ENCODE measurements at places on chromosomes 5 and 9.

- DNase-seq = no peak
These were observed at the start of gene SIT1 for GRCh38 chr9:35650341-35651158. TSS of gene SIT1 (minus strand) at chr9:35650931. CDS start at chr9:35650853, 78 bp downstream.

GRCh38 chr9:109150925-109151545 lies 16.0 kb downstream of the FRRS1L start:
- DNase-seq = no peak

DNA sequence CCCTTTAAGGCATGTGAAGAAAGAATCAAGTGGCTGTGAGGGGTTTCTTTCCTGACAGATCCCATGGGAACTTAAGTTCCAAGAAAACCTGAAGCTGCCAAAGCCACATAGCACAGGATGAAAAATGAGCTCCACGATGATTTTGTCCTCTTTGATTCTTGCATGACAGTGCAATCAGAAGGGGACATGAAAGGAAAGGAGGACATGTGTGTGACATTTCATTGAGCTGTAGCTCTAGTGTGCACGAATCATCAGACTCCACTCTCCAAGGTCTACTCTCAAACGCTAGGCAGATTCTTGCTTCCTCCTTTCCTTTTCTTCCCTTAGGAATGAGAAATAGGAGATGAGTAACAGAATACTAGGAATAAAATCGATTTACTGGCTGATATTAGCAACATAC lies 142.0 kb downstream of the ZNF608 start:
- no peak for DNase-seq

- peak; percentile 74 for DNase-seq
These were observed 266.8 kb downstream of the CWC27 start for GRCh38 chr5:65035211-65036206.

DNA sequence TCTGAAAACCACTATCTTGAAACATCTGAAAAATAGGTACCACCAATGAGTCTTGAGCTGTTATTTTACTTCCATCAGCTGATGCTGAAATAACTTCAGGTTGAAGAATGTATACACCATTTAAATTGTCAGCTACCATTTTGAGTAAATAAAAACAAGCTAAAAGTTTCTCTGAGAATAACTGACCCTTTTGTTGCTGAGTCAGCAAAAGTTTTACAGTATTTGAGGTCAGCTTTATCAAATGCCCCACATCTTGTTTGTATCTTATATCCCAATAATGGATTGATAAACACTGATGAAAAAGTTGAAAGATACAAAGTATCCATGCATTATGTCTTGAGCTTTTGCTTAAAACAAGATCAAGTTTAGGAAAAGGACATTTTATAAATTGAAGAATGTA lies 22.8 kb downstream of the CPLANE1 start:
- no peak for DNase-seq

- DNase-seq = no peak
These were observed 79.6 kb downstream of the WNK2 start for GRCh38 chr9:93263334-93264229.

DNA sequence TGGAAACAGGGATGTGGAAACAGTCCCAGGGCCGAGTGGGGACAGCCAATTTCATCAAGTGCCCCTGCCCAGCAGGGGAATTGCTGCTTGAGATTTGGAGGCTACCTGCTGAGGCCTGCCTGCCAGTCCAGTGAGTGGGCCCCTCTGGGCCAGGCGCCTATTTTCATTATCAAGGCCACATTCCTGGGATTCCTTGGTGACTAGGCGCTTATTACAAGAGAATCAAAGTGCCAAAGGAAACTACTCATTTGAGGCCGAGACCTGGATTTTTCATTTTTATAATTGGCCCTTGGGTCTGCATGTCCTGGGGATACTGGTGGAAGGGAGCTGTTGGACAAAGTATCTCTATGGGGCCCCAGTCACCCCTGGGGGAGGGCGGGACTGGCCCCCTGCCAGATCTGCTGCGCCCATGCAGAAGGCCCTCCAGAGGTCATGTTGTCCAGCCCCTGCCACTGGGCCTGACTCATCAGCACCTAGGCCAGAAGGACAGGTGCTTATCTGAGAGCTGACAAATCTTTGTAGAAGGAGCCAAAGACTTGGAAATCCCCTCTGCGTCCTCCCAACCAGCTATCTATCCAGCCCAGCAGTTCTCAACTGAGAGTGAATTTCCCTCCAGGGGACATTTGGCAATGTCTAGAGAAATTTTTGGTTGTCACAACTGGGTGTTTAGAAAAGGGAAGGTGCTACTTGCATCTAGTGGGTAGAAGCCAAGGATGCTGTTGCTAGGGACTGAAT lies 45.6 kb downstream of the FOXI1 start:
- DNase-seq = no peak

DNA sequence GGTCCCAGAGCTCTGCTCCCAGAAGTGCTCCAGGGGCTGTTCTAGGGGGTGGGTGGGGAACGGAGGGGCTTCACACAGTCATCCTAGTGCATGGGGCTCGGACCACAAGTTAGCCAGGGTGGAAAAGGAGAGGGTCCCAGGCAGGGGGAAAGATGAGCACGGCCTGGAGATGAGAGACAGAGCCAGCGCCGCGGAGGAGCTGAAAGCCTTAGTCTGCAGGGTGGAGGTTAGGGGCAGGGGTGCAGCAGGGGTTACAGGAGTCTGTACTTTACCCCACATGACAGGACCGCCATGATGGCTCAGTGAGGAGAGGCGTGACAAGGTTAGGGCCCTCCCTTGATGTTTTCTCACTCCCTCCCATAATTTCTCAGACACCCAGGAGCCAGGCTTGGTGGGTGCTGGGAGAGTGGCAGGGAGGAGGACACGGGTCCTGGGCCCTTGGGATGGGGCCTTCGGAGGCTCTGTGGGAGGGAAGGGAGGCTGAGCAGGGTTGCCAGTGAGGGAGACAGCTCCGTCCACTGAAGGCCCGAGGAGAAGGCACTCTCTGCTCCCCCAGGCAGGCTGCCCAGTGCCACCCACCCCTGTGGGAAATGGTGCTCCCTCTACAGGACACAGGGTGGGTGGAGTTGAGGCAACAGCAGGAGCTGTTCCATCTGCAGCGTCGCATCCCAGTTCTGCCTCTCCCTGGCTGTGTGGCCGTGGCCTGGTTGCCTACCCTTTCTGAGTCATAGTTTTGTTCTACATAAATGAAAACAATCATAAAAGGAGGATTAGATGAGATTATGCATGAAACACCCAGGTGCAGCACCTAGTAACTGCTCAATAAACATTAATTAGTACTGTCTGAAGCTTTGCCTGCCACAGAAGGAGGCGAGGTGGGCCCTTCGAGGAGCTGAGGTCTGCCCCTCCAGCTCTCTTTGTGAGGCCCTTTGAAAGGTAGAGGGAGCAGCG lies 66.2 kb downstream of the NDST1 start:
- DNase-seq = no peak

DNA sequence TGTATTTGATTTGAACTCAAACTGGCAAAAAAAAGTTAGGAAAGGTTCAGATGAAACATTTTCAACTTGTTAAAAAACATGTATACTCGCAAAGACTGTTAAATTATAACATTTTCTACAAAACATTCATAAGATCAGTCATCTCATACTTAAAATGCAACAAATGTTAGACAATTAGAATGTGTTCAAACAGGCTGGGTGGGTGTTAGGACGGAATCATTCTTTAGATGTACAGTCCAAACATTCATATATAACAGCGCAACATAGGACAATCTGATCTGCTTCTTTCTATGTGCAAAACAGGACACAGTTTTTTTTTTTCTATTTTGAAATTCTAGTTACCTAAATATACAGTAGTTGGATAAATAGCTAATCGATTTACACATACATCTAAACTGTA lies 22.2 kb downstream of the IL4 start:
- DNase-seq = no peak

GRCh38 chr9:8315211-8315610 lies 515.6 kb upstream of the DMAC1 start:
- DNase-seq = no peak

Data from stimulated activated naive CD4-positive, alpha-beta T cell treated with Interleukin-2 at 50 U/mL for 16 hours (primary cell).